Urothelium cell line (cell line): ENCODE measurements at places on chromosomes 5 and 9.

DNA sequence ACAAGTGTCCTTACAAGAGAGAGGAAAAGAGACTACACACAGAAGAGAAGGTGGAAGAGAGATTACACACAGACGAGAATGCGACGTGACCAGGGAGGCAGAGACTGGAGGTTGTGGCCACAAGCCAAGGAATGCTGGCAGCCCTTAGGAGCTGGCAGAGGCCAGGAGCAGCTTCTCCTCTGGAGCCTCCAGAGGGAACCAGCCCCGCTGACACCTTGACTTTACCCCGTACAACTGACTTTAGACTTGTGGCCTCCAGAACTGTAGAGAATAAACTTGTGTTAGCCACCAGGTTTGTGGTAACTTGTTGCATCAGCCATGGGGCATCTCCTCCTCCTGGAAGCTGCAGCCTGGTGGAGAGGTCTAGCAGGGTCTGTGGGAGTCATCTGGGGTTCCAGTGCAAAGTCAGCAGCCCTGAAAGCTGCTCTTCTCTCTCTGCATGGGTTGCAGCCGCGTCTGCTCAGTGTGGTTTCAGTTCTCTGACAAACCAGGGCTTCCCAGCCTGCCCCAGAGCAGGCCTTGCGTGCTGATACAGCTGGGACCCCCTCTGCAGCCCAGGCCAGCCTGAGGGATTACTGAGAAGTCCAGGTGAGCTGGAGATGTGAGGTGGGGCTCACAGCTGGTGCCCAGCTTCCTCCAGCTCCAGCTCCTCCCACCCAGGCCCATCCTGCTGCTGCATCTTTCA is 30.8 kb upstream of the CNOT6 start:
- DNase-seq, result no peak

DNA sequence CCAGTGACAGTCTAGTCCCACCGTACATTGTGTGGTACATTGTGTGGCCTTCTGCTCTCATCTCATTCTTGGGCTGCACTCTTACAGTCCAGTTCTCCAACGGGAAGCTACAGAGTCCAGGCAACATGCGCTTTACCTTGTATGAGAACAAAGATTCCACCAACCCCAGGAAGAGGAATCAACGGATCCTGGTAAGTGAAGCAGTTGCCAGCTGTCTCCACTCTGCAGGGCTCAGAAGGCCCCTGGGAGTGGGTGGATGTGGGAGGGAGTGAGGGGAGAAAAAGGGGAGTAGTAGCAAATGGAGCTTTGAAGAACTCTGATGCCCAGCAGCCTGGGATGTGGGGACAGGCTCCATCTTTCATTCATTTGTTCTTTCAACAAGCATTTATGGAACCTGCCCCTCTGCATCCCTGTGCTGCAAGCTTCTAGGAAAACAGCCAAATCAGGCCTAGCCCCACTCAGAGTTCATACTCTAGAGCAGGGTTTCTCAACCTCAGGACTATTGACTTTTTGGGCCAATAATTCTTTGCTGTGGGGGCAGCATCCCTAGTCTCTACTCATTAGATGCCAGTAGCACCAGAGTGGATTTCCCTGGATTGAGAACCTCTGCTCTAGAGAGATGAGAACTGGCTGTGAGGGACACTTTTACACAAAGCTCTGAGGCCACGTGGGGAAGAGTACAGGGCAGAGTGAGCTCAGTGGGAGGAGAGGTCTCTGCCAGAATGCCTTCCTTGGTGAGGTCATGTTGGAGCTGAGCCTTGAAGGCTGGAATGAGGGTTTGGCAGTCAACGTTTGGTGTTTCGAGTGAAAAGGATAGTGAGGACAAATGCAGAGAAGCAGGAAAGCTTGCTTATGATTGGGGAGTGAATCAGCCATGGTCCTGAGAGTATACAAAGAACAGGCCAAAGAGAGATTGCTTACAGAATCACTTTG is 1.1 kb downstream of the POLR1E start:
- peak; percentile 45 for DNase-seq

- no peak for DNase-seq
These were observed 322.6 kb downstream of the FBXL17 start for GRCh38 chr5:108059334-108059733.

GRCh38 chr9:95126739-95127138 is 190.8 kb downstream of the FANCC start:
- DNase-seq, result no peak
